Ascending aorta (tissue), 2 donors: ENCODE measurements at places on chromosomes 5 and 9. TPM values are rescaled to one million over a fixed set of nuclear protein-coding genes. Genes with fewer than 3 reads are reported as not detected.

The SLC25A2 gene
- total RNA-seq, result not detected

The TMOD1 gene
- 17.1 TPM for total RNA-seq

The GCNT4 gene
- 0.43 TPM for total RNA-seq

The SOX30 gene
- not detected for total RNA-seq

The CDH10 gene
- total RNA-seq, result not detected

The CATSPER3 gene
- total RNA-seq, result not detected

The MLANA gene
- total RNA-seq, result not detected

- no peak overlapping the region for H3K4me3 ChIP-seq
- no peaks in the 10 kb centered on the region for H3K27me3 ChIP-seq
- no peak for DNase-seq
- H3K36me3 ChIP-seq, result no peaks in the 10 kb centered on the region
Observed at GRCh38 chr9:99055384-99055783, 49.5 kb upstream of the TGFBR1 start.

GRCh38 chr5:172207511-172207910 is 13.5 kb downstream of the EFCAB9 start:
- peaks cover 21% of the 10 kb centered on the region for H3K36me3 ChIP-seq
- no peak for DNase-seq
- H3K27me3 ChIP-seq, result no peaks in the 10 kb centered on the region

GRCh38 chr9:131603199-131603598 is 57.9 kb downstream of the PRRT1B start:
- no peak for DNase-seq
- no peaks in the 10 kb centered on the region for H3K27me3 ChIP-seq
- peaks cover 14% of the 10 kb centered on the region for H3K4me1 ChIP-seq
- peaks cover 55% of the 10 kb centered on the region for H3K36me3 ChIP-seq
- no peak overlapping the region for H3K27ac ChIP-seq

DNA sequence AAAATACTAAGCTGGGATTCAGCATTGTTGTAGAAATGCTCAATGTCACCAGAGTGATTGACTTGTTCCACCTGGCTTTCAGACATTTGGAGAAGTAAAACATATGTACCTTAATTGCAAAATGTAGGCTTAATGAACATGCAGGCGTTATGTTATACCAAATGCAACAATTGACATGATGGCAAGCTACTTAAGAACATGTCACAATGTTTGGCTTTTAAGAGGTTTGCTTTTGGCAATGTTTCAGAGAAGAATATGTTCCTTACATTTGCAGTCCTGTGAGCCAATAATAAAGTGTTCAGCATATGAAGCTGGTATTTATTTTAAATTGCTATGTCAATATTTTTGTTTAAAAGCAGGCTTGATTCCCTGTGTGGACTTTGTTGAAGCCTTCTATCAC is 111.7 kb upstream of the NUDT12 start:
- H3K4me1 ChIP-seq, result no peaks in the 10 kb centered on the region
- H3K27ac ChIP-seq, result no peak overlapping the region
- H3K27me3 ChIP-seq, result no peaks in the 10 kb centered on the region

- H3K36me3 ChIP-seq, result no peaks in the 10 kb centered on the region
- no peak overlapping the region for H3K4me3 ChIP-seq
- no peak for DNase-seq
Observed at GRCh38 chr9:86801246-86801645, 146.1 kb downstream of the GAS1 start.

GRCh38 chr9:16884373-16884772 is 13.9 kb upstream of the BNC2 start:
- no peaks in the 10 kb centered on the region for H3K36me3 ChIP-seq
- H3K4me3 ChIP-seq, result no peak overlapping the region
- DNase-seq, result no peak

DNA sequence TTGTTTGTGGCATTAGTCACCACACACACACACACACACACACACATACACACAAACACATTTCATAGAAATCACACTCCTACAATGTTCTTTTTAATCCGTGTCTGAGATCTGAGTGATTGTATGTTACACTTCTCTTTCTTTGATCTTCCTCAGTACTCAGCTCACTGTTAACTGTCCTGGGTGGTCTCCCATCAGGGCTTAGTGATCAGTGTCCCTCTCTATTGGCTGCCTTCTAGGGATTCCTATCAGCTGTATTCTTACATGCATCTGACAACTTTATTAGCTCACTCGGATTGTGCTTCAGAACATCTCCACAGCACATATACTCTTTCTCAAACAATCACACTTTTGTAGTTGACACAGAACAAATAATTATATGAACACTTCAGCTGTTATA is 170.2 kb upstream of the POU5F2 start:
- H3K27ac ChIP-seq, result no peak overlapping the region
- H3K27me3 ChIP-seq, result no peaks in the 10 kb centered on the region
- H3K4me1 ChIP-seq, result no peaks in the 10 kb centered on the region
- H3K4me3 ChIP-seq, result no peak overlapping the region
- no peaks in the 10 kb centered on the region for H3K36me3 ChIP-seq
- DNase-seq, result no peak

DNA sequence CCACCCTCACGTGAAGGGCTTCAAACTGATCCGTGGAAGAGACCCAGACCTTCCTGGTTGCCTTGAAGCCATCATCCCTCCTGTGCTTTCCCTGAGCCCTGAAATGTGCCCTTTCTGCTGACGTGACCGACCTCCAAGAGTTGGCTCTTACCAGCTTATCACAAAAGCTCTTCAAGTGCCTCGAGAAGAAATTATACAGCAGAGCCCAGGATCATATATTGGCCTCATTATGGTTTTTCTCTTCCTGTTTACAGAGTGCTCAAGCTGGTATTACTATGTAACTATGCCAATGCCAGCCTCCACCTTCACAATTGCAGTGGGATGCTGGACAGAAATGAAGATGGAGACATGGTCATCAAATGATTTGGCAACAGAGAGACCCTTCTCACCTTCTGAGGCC is 66.0 kb downstream of the AOPEP start:
- no peak for DNase-seq
- peaks cover 30% of the 10 kb centered on the region for H3K4me1 ChIP-seq
- no peaks in the 10 kb centered on the region for H3K27me3 ChIP-seq
- peak overlapping the region; percentile 88 for H3K27ac ChIP-seq
- H3K36me3 ChIP-seq, result no peaks in the 10 kb centered on the region
- no peak overlapping the region for H3K4me3 ChIP-seq

- H3K27ac ChIP-seq, result peak overlapping the region; percentile 84
- H3K4me3 ChIP-seq, result peak overlapping the region; percentile 75
- H3K27me3 ChIP-seq, result no peaks in the 10 kb centered on the region
- no peaks in the 10 kb centered on the region for H3K36me3 ChIP-seq
- DNase-seq, result no peak
Observed at GRCh38 chr5:149581931-149582768, 852 bp downstream of the ARHGEF37 start.

DNA sequence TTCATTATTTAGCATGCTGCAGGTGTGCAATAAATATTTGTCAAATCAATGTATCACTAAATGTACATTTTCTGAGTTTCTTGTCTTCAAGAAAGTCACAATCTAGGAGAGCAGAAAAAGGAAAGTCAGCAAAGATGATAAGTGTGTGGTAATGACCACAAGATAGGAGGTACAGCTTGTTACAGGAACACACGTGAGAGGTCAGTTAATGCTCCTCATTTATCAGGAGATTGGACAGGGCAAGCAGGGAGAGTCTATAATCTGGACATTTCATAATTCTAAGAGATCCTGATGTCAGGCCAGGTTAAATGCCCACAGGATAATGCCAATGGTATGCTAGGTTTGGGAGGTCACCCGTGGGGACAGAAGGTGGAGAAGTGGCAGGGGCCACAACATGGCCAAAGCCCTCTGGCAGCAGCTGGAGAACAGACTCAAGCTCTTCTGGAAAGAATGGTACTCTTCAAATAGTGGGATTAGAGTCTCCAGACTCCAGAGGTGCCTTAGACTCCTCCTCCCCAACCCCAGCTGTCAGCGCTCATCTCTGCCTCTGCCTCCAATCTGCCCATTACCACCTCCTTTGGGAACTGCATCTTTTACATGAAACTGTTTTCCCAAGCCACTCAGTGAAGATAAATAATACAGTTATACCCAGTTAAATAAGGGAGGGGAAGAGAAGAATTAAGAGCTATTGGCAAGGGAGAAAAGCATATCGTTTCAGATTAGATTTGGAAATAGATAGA is 114.3 kb downstream of the ASTN2 start:
- no peak for DNase-seq
- H3K27ac ChIP-seq, result no peak overlapping the region
- no peak overlapping the region for H3K4me3 ChIP-seq
- H3K4me1 ChIP-seq, result no peaks in the 10 kb centered on the region

- no peaks in the 10 kb centered on the region for H3K27me3 ChIP-seq
- H3K27ac ChIP-seq, result no peak overlapping the region
- no peak for DNase-seq
- no peaks in the 10 kb centered on the region for H3K4me1 ChIP-seq
- H3K4me3 ChIP-seq, result no peak overlapping the region
Observed at GRCh38 chr5:14483504-14484157, 98.0 kb upstream of the OTULINL start.

- DNase-seq, result no peak
- H3K27ac ChIP-seq, result no peak overlapping the region
- no peaks in the 10 kb centered on the region for H3K27me3 ChIP-seq
- no peak overlapping the region for H3K4me3 ChIP-seq
- H3K36me3 ChIP-seq, result no peaks in the 10 kb centered on the region
Observed at GRCh38 chr9:28518439-28518838, 945.2 kb upstream of the C9orf72 start.

DNA sequence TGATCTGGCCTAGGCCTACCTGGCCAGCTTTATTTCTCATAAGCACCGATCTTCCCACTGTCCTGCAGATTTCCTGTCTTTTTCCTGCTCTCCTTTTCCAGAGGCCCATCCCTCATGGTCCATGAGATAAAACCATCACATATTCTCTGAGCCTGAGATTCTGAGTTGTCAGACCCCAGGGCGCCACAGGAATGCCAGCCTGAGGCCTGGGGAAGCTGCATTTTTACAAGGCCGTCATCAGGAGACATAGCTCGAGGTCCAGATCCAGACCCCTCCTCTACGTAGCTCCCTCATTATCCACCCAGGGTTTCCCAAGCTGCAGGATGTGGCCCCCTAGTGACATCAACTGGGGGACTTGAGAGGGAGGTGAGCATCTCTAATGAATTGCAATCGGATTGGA is 204.3 kb downstream of the ATPSCKMT start:
- no peaks in the 10 kb centered on the region for H3K36me3 ChIP-seq
- no peak overlapping the region for H3K4me3 ChIP-seq
- no peak overlapping the region for H3K27ac ChIP-seq
- H3K4me1 ChIP-seq, result no peaks in the 10 kb centered on the region

GRCh38 chr5:176739461-176740051 is 70.8 kb upstream of the UNC5A start:
- no peak overlapping the region for H3K4me3 ChIP-seq
- H3K36me3 ChIP-seq, result no peaks in the 10 kb centered on the region
- peaks cover 6% of the 10 kb centered on the region for H3K27me3 ChIP-seq
- no peak overlapping the region for H3K27ac ChIP-seq

GRCh38 chr5:165057145-165057544 is 1551.7 kb downstream of the MAT2B start:
- H3K4me3 ChIP-seq, result no peak overlapping the region
- H3K4me1 ChIP-seq, result no peaks in the 10 kb centered on the region
- H3K27ac ChIP-seq, result no peak overlapping the region

- DNase-seq, result no peak
- H3K27ac ChIP-seq, result no peak overlapping the region
- H3K27me3 ChIP-seq, result no peaks in the 10 kb centered on the region
- no peak overlapping the region for H3K4me3 ChIP-seq
- H3K36me3 ChIP-seq, result no peaks in the 10 kb centered on the region
Observed at GRCh38 chr9:128927731-128928411, 7.1 kb downstream of the PHYHD1 start.

DNA sequence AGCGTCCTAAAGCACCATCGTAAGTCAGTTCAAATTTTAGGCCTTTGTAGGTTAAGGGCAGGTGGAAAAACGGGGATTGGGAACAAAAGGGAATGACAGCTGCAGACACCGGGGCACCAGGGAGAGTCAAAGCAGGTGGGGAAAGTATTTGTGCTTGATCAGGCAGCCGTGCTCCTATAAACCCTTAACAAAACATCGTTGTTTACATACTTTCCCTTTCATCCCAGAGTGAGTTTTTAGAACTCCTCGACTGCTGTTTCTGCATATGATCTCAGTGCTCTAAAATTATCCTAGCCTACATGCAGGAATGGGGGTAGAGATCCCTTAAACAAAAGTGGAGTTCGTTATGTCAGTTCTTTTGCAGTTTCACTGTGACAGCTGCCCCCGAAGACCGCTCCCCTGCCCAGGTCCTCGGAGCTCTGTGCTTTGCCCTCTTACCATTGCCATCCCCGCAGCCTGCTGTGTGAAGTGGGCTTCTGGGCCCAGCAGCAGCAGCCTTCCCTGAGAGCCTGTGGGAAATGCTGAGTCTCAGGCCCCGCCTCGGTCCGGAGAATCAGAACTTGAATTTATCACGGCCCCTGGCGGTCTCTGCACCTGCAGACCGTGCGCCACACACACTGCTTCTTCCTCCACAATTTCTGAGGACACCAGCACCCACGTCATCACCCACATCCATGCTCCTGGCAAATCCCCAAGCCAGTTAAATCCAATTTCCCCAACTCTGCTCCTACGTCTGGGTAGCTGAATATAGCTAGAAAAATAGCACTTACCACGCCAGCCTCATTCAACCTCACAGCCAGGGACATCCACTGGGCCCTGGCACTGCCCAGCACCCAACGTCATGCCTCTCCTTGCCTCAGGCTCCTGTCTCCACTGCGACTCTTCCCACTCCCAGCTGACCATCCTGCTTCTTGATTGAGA is 86.8 kb downstream of the NSUN2 start:
- H3K4me3 ChIP-seq, result no peak overlapping the region
- H3K27ac ChIP-seq, result peak overlapping the region; percentile 56
- no peak for DNase-seq

DNA sequence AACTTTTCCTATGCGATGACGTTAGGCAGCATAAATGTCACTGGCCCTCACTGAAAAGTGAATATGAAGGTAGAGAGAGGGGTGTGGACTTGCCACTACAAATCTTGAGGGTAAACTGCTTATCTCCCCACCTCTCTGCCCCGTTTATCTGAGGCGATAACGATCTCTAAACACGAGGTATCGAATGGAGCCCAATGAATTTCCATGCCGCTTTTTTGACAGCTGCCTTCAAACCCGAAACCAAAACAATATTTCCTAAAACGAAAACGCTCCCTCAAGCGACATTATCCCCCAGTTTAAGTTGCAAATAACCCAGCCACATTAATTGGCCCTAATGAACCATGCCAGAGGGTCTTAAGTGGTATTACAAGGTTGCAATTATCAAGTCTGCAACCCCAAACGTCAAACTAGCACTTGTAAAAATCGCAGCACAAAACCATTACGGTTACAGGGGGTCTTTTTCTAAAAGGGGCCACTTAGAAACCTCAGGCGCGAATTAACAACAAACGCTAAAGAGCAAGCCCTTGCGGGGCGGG is 1.4 kb downstream of the NR3C1 start:
- peaks cover 5% of the 10 kb centered on the region for H3K4me1 ChIP-seq
- H3K27me3 ChIP-seq, result no peaks in the 10 kb centered on the region
- peak overlapping the region; percentile 99 for H3K27ac ChIP-seq
- DNase-seq, result no peak
- H3K36me3 ChIP-seq, result no peaks in the 10 kb centered on the region
- H3K4me3 ChIP-seq, result peak overlapping the region; percentile 70
